Stimulated activated CD8-positive, alpha-beta memory T cell treated with anti-CD3 and anti-CD28 coated beads, Interleukin-4, amount 100 ng/mL, for 1 hour (primary cell): ENCODE measurements at places on chromosomes 6 and 20.

DNA sequence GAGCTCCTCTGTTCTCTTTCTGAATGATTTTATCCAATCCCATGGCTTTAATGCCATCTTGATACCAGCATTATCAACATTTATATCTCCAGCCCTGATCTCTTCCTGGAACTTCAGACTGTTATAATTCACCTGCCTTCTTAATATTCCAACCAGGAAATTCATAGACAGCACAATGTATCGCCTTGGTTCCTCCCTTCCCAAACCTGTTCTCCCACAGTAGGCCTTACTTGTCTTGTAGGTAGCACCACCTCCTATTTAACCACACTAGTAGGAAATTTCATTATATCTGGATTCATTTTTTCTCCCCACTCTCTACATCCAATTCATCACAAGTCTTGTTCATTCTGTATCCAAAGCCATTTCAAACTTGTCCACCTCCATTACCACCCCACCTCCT is 106.3 kb upstream of the SHLD1 start:
- DNase-seq, result no peak

GRCh38 chr20:22890594-22891300 is 144.4 kb upstream of the SSTR4 start:
- no peak for DNase-seq

DNA sequence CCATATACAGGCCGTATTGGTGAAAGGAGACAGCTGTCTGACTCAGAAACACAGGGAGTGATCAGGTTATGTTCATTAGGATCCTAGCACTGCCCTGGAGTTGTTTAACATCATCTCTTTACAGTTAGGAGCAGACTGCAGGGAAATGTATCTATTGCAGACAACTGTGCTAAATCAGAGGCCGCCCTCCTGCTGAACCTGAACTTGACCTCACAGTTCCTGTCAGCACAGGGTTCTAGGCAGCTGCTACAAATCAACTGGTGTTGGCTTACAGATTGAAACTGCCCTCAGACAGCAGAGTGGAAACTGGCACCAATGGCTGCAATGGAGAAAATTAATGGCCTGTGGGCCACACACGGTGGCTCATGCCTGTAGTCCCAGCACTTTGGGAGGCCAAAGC is 3.7 kb upstream of the RPP40 start:
- no peak for DNase-seq

DNA sequence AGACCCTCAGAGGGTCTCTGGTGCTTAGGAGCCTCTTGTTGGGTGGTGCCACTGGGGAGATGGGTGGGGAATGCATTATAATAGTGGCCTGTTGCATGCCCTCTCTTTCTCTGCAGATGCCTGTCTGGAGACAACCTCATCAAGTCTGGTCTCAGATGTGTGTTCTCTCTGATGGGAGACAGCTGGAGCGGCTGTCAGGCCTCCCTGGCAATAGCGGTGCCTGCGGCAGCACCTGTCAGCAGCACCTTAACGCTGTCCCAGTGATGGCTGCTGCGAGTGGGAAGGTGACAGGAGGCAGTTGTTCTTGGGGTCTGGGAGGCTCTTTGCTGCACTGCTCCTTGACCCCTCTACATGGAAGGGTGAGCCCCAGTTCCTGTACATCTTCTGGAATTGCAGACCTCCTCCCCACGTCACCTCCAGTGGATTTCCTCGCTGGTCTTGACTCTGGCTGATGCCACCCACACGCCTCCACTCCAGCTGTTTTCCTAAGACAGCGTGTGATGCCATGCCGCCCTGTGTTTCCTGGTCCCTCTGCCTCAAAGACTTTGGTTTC is 63.3 kb upstream of the BLCAP start:
- DNase-seq, result no peak

DNA sequence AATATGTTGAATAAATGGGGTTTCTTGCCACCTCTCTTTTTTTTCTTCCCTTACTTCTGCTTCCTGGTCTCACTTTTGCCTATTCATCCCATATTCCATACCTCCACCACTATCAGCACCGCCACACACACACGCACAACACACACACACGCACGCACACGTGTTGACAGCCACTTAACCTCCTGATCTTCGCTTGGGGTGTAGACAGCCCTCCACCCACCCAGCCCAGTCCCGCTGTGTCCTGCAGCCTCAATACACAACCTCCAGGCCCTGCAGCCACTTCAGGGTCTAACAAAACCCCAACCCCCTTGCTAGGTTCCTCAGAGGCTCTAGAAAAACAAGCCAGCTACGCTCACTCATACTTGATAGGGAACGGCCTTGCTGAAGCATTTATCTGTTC is 72.3 kb downstream of the LINC00237 start:
- no peak for DNase-seq

DNA sequence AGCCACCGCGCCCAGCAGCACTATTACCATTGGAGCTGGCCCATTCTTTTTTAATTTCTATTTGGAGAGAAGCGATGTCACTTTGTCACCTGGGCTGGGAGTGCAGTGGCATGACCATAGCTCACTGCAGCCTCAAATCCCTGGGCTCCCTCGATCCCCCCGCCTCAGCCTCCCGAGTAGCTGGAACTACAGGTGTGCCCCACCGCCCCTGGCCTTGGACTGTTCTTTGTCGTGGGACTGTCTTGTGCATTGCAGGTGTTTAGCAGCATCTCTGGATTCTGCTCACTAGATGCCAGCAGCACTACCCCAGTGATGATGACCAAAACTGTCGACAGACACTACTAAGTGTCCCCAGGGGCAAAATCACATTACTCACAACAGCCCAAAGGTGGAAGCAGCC is 80.3 kb downstream of the PRND start:
- no peak for DNase-seq

DNA sequence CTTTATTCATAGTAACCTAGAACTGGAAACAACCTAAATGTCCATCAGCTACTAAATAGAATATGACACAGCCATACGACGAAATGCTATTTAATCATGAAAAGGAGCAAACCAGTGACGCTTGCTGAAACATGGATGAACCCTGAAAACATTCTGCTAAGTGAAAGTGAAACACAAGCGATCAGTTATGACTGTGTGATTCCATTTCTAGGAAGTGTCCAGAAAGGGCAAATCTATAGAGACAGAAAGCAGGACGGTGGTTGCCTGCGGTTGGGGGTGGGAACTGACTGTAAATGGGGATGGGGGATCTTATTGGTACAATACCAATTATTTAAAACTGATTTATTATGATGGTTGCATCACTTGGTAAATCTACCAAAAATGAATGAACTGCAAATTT is 126.8 kb downstream of the IPCEF1 start:
- no peak for DNase-seq

GRCh38 chr20:62785393-62785792 is 10.9 kb upstream of the MRGBP start:
- DNase-seq, result no peak

GRCh38 chr6:111858347-111858746 is 14.9 kb downstream of the FYN start:
- no peak for DNase-seq

GRCh38 chr6:5866547-5867051 is 140.1 kb downstream of the NRN1 start:
- DNase-seq, result no peak

- DNase-seq, result no peak
Observed at GRCh38 chr6:38554700-38555413, 84.9 kb downstream of the BTBD9 start.
